Activated CD8-positive, alpha-beta T cell treated with anti-CD3 and anti-CD28 coated beads for 36 hours (primary cell): ENCODE measurements at places on chromosomes 1 and 21.
A peak's percentile ranks its signal among the peaks of the same experiment; 100 is the strongest.

GRCh38 chr1:9317072-9317471, 24.4 kb downstream of the SPSB1 start:
- H3K27ac ChIP-seq = peak overlapping the region; percentile 5
- peaks cover 1% of the 10 kb centered on the region for H3K27me3 ChIP-seq
- peaks cover 37% of the 10 kb centered on the region for H3K4me1 ChIP-seq
- H3K36me3 ChIP-seq = no peaks in the 10 kb centered on the region

- no peaks in the 10 kb centered on the region for H3K4me1 ChIP-seq
- no peak overlapping the region for H3K4me3 ChIP-seq
- H3K27ac ChIP-seq = no peak overlapping the region
- H3K36me3 ChIP-seq = no peaks in the 10 kb centered on the region
Observed at GRCh38 chr1:208077232-208078075, 166.5 kb upstream of the CD34 start.

- no peak for DNase-seq
- no peaks in the 10 kb centered on the region for H3K27me3 ChIP-seq
- H3K36me3 ChIP-seq = no peaks in the 10 kb centered on the region
- H3K4me3 ChIP-seq = no peak overlapping the region
- H3K27ac ChIP-seq = no peak overlapping the region
Observed at GRCh38 chr21:36582271-36582670, 102.3 kb upstream of the CLDN14 start.

DNA sequence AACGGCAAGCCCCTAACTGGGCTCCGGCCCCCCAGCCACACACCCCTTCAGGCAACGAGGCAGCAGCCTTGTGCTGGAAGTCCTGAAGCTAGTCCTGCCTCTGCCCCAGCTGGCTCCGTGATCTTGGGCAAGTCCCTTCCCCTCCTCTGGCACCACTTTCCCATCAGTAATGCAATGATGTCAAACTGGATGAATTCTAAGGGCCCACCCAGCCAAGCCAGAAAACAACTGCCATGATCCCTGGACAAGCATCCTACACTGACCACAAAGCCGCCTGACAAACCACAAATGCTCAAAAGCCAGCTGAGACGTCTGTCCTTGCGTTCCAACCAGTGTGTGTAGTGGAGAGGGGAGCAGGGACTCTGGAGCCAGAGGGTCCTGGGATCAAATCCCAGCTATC, 26.8 kb downstream of the IFFO2 start:
- peak overlapping the region; percentile 61 for H3K27ac ChIP-seq
- DNase-seq = no peak
- peaks cover 84% of the 10 kb centered on the region for H3K4me1 ChIP-seq
- H3K4me3 ChIP-seq = no peak overlapping the region
- H3K36me3 ChIP-seq = peaks cover 5% of the 10 kb centered on the region

- peak; percentile 58 for DNase-seq
- no peaks in the 10 kb centered on the region for H3K36me3 ChIP-seq
- no peaks in the 10 kb centered on the region for H3K27me3 ChIP-seq
- peak overlapping the region; percentile 52 for H3K27ac ChIP-seq
- H3K4me3 ChIP-seq = no peak overlapping the region
- H3K4me1 ChIP-seq = peaks cover 11% of the 10 kb centered on the region
Observed at GRCh38 chr1:11929849-11930248, 3.6 kb upstream of the KIAA2013 start.

DNA sequence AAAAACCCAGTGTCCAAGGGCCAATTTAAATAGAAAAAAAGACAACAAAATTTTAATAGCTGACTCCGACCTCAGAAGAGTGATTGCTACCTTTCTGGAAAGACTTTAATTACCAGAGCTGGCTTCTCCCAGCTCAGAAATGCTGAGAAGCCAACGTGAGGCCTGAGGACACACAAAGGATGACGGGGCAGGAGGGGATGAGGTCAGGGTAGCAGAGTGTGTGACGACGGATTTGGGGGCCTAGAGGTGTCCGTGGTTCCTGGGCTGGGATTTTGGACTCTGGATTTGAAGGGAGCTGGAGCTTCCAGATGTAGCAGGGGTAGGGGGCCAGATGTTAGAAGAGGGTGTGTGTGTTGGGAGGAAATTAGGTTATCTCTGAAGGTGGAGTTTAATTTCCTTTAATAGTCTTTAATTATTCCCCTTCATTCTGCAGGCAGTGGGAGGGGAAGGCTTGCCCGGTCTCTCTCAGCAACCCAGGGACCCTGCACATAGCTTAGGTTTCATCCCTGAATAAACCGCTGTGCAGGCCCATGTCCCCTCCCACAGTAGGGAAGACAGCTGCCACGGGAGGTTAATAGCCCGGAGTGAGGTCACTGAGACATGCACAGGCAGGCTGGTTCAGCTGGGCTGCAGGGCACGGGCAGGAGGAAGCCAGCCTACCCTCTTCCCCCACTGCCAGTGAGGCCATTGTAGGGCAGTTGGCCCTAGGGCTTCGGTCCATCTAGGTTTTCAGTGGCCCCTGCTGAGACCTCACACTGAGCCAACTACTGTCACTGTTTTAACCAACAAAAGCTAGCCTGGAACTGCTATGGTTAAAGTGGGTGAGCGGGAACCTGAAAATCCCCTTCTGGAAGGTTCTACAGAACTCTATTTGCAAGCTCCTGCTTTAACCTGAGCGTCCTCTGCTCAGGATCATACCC, 3.8 kb upstream of the PADI3 start:
- H3K27ac ChIP-seq = no peak overlapping the region
- no peaks in the 10 kb centered on the region for H3K36me3 ChIP-seq
- H3K4me3 ChIP-seq = no peak overlapping the region
- no peaks in the 10 kb centered on the region for H3K27me3 ChIP-seq
- H3K4me1 ChIP-seq = no peaks in the 10 kb centered on the region
- no peak for DNase-seq

GRCh38 chr1:234154320-234155251, 218.7 kb upstream of the COA6 start:
- peak; percentile 20 for DNase-seq
- no peak overlapping the region for H3K27ac ChIP-seq
- H3K36me3 ChIP-seq = no peaks in the 10 kb centered on the region
- peaks cover 12% of the 10 kb centered on the region for H3K27me3 ChIP-seq
- H3K4me1 ChIP-seq = no peaks in the 10 kb centered on the region
- H3K4me3 ChIP-seq = no peak overlapping the region

GRCh38 chr1:106831511-106831910, 225.0 kb upstream of the PRMT6 start:
- no peak for DNase-seq
- no peaks in the 10 kb centered on the region for H3K36me3 ChIP-seq
- H3K27ac ChIP-seq = no peak overlapping the region
- H3K4me1 ChIP-seq = no peaks in the 10 kb centered on the region

GRCh38 chr1:15577691-15578090, 7.2 kb downstream of the AGMAT start:
- H3K36me3 ChIP-seq = peaks cover 39% of the 10 kb centered on the region
- no peaks in the 10 kb centered on the region for H3K27me3 ChIP-seq
- H3K4me1 ChIP-seq = peaks cover 29% of the 10 kb centered on the region
- H3K4me3 ChIP-seq = peak overlapping the region; percentile 42

GRCh38 chr21:42533306-42533962, 19.8 kb downstream of the SLC37A1 start:
- no peaks in the 10 kb centered on the region for H3K27me3 ChIP-seq
- peak overlapping the region; percentile 11 for H3K4me3 ChIP-seq

GRCh38 chr1:178538192-178538916, 25.4 kb downstream of the TEX35 start:
- H3K27ac ChIP-seq = no peak overlapping the region
- DNase-seq = no peak
- no peak overlapping the region for H3K4me3 ChIP-seq
- H3K27me3 ChIP-seq = no peaks in the 10 kb centered on the region
- H3K4me1 ChIP-seq = peaks cover 6% of the 10 kb centered on the region

DNA sequence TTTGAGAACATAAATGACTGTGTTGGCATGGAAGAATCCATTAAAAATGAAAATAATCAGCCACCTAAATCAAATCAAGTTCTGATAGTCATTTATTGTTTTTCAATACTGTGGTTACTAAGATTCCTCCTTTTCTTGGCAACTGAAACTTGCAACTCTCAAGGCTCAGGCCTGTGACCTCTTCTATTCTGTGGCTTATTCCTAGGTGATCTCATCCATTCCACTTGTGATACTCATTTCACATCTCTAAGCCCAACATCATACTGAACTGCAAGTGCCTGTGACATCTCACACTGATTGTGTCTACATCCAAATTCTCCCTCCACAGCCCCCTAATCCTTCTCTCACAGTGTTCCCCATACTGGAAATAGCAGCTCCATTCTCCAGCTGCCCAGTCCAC, 4.8 kb upstream of the ST6GALNAC5 start:
- peaks cover 30% of the 10 kb centered on the region for H3K27me3 ChIP-seq
- no peak overlapping the region for H3K4me3 ChIP-seq
- no peaks in the 10 kb centered on the region for H3K36me3 ChIP-seq
- DNase-seq = no peak
- H3K4me1 ChIP-seq = peaks cover 3% of the 10 kb centered on the region

GRCh38 chr1:19811206-19811851, 3.8 kb downstream of the RNF186 start:
- no peaks in the 10 kb centered on the region for H3K27me3 ChIP-seq
- no peaks in the 10 kb centered on the region for H3K36me3 ChIP-seq
- no peaks in the 10 kb centered on the region for H3K4me1 ChIP-seq
- peak; percentile 68 for DNase-seq
- no peak overlapping the region for H3K4me3 ChIP-seq
- no peak overlapping the region for H3K27ac ChIP-seq

DNA sequence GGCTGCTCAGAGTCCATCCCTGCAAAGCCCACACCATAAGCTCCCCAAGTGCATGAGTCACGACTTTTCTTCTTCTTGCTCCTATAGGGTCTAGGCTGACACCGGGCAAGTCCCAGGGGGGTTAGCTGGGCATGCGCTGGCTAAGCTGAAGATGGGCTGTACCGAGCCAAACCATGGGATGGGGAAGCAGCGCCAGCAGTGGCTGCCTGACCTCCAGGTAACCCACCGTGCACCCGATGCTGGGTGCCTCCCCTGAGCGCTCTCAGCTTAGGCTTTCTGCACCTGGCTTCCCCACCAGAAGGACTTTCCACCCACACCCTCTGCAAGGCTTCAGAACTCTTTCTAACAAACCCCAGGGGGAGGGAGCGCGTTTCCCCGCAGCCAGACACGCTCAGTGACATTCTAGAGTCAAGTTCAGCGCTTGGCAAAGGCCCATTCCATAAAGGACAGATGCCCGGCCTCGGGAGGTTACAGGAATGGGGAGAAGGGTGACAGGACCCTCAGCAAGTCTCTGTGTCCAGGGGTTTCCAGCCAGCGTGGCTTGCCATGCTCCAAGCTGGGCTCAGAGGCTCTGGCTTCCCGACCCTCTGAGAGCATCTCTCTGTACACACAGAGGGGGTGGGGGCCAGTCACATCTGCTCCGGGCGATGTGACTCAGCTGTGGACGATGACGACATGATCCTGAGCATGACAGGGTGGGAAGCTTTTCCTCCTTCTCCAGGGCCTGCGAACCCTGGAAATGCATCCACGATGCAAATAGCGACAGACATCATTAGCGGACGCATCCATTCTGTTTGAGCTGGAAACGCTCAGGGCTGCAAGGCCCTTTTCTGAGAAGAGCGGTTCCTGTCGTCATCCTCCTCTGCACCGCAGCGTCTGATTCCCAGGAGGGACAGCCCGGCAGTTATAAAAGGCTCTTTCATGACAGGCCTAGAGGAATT, 107.8 kb downstream of the SIK1 start:
- peaks cover 2% of the 10 kb centered on the region for H3K27me3 ChIP-seq
- H3K4me3 ChIP-seq = no peak overlapping the region
- no peak for DNase-seq
- H3K36me3 ChIP-seq = no peaks in the 10 kb centered on the region

GRCh38 chr1:76876655-76877395, 9.5 kb downstream of the ST6GALNAC5 start:
- DNase-seq = no peak
- H3K36me3 ChIP-seq = no peaks in the 10 kb centered on the region
- no peak overlapping the region for H3K27ac ChIP-seq

- peaks cover 2% of the 10 kb centered on the region for H3K4me1 ChIP-seq
- peaks cover 14% of the 10 kb centered on the region for H3K27me3 ChIP-seq
- no peak overlapping the region for H3K4me3 ChIP-seq
- no peak overlapping the region for H3K27ac ChIP-seq
- no peaks in the 10 kb centered on the region for H3K36me3 ChIP-seq
- no peak for DNase-seq
Observed at GRCh38 chr1:108865316-108865910, 8.5 kb upstream of the AKNAD1 start.

DNA sequence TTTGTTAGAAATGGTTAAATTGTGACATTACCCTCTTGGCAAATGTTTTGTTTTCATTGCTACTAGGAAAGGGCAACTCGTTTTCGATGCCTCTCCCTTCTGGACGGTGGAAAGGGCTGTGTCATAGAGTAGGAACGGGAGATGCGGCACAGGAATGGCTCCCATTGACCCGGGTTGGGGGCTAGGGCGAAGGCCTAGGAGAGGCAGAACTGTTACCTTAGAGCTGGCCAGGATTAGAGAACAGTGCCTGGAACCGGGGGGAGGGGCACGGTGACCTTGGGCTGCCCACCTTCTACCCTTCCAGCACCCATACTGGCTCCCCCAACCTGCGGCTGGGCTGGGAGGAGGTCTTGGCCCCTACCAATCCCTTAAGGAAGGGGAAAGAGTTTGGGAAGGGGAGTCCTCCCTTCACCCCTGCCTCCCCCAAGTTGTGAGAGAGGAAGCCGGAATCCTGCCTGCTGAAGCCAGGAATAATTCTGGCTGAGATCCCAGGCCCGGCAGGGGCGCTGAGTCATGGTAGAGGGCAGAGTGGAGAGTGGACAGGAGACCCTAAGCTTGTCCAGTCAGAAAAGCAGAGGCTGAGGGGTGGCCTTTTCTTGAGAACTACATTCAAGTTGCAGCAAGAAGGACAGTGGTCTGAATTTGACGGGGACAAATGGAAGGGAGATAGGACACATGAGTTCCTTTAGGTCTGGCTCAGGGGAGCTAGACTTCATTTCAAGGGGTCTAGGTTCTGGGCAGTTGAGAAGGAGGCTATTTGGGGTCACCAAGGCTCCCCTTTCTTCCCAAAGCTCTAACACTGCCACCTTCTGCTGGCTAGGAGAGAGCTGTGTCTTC, 8.2 kb downstream of the LMNA start:
- DNase-seq = no peak
- no peak overlapping the region for H3K27ac ChIP-seq
- H3K4me1 ChIP-seq = peaks cover 60% of the 10 kb centered on the region
- H3K4me3 ChIP-seq = no peak overlapping the region
- peaks cover 1% of the 10 kb centered on the region for H3K27me3 ChIP-seq
- peaks cover 9% of the 10 kb centered on the region for H3K36me3 ChIP-seq

DNA sequence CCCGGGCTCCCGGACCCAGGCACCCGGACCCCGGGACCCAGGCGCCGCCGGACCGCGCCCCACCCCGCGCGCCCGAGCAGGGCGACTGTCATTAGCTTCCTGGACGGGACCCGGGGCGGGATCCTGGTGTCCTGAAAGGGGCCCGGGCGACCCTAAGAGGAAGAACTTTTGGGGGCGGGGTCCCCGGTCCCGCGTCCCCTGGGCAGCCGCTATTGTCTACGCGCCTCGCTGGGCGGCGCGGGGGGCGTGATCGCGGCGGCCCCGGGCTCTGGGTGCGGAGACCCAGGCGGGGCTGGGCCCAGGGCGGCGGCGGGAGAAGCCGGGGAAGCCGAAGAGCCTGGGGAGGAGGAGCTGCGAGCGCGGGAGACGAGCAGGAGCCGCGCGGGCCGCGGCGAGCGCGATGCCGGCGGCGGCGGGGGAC, 465 bp downstream of the HUNK start:
- H3K27ac ChIP-seq = no peak overlapping the region
- no peaks in the 10 kb centered on the region for H3K36me3 ChIP-seq
- peak; percentile 4 for DNase-seq
- H3K4me1 ChIP-seq = peaks cover 6% of the 10 kb centered on the region
- no peak overlapping the region for H3K4me3 ChIP-seq
